ENCODE measurements at places on chromosomes 11 and 22.

GRCh38 chr11:8329847-8330361 is 66.2 kb upstream of the LMO1 start:
- no peak for DNase-seq

GRCh38 chr11:68418648-68419047 is 41.9 kb upstream of the PPP6R3 start:
- no peak for DNase-seq

DNA sequence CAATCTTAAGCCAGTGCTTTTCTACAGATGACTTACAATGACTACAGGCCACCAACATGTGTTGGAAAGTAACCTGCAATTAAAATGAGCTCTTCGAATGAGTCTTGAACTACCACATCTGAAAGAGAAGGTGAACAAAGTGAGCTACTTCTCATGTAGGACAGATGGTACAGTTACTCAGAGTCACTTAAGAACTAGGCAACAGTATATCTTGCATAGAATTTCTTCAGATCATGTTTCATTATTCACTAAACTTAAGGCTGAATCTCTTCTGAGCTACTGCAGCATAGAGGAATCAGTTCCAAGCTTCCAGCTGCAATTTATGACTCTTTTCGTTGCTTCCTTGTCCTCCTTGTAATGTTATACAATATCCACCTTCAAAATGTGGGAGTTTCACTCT is 270.9 kb downstream of the TTC28 start:
- no peak for DNase-seq

DNA sequence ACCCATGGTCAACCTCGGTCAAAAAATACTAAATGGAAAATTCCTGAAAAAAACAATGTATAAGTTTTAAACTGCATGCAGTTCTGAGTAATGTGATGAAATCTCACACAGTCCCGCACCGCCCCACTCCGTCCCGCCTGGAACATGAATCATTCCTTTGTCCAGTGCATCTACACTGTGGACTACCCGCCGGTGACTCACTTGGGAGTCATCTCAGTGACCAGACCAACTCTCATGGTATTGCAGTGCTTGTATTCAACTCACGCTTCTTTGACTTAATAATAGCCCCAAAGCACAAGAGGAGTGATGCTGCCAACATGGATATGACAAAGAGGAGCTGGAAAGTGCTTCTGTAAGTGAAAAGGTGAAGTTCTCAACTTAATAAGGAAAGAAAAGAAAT is 48.8 kb downstream of the ARHGAP32 start:
- no peak for DNase-seq

DNA sequence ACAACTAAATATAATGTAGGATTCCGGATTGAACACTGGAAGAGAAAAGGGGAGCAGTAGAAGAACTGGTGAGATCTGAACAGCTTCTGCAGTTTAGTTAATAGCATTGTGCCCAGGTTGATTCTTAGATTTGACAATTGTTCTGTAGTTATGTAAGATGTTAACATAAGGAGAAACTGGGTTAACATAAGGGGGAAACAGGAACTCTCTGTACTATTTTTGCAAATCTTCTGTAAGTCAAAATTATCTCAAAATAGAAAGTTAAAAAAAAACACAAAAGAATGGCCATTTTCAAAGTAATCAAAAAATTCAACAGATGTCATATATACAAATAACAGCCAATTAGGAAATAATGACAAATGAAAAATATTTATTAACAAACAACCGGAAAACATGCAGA is 18.7 kb upstream of the LRP5 start:
- no peak for DNase-seq

DNA sequence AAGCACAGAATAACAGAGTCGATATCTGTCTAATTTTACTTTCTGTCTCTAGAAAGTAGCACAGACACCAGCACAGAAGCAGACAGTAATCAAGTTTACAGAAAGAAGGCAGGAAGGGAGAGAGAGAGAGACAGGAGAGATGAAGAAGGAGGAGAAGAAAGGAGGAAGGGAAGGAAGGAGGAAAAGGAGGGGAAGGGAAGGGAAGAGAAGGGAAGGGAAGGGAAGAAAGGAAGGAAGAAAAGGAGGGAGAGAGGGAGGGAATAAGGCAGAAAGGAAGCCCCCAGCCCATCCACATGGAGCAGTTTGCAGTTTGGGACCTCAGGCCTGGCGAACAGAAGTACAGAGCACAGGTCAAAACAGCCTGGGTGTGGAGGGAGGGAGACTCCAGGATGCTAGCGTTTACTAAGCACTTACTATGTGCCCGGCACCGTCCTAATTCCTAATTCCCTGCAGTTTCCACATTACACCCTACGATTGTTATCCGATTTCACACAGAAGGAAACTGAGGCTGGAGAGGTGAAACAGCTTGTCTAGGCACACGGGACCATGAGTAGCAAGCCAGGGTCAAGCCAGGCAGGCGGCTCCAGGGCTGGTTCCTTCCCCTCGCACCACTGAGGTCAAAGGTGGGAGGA is 46.0 kb upstream of the WNT7B start:
- DNase-seq, result no peak

- peak; percentile 96 for DNase-seq
These were observed 45.7 kb downstream of the TXN2 start for GRCh38 chr22:36435516-36436415.

DNA sequence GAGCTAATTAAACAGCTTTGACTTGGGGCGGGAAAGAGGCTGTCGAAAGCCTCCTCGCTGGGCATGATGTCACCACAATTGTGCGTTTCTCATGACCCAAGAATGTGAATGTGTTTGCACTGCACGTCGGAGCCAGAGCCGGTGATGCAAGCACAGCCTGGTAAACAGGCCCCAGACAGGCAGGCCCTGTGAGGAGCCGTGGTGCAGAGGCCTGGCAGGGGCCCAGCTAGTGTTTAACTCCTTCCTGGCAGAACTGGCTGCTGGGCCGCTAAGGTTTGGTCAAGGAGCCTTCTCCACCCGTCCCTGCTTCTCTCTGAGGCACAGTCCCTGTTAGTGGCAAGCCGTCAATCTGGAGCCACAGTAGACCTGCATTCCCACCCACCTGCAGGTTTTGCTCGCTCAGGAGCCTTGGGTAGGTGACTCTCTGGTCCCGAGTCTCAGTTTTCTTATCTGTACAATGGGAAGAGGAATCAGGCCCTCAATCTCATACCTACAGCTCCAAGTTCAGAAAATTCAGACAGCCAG is 25.4 kb upstream of the SMTN start:
- no peak for DNase-seq

All from Jurkat, Clone E6-1 (cell line).